ENCODE measurements at places on chromosomes 1 and 21.
A peak's percentile ranks its signal among the peaks of the same experiment; 100 is the strongest.

DNA sequence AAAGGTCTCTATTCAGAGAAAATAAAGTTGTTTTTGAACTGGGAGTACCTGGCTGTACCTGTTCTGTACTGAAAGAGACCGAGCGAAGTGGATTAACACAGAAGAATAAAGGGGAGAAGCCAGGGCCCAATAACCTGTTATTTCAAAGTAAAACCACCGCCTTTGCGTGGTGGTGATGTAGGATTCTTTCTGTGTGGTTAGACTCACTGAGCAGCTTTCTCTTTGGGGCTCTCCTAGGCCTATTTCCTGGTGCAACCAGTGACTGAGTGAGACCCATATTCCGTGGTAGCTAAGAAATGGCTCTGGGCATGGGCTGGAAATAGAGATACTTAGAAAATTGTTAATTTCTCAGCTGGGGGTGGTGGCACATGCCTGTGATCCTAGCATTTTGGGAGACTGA, 99.9 kb downstream of the XCL2 start:
- DNase-seq, result no peak

GRCh38 chr21:39675993-39676661, 63.4 kb downstream of the B3GALT5 start:
- no peak for DNase-seq

DNA sequence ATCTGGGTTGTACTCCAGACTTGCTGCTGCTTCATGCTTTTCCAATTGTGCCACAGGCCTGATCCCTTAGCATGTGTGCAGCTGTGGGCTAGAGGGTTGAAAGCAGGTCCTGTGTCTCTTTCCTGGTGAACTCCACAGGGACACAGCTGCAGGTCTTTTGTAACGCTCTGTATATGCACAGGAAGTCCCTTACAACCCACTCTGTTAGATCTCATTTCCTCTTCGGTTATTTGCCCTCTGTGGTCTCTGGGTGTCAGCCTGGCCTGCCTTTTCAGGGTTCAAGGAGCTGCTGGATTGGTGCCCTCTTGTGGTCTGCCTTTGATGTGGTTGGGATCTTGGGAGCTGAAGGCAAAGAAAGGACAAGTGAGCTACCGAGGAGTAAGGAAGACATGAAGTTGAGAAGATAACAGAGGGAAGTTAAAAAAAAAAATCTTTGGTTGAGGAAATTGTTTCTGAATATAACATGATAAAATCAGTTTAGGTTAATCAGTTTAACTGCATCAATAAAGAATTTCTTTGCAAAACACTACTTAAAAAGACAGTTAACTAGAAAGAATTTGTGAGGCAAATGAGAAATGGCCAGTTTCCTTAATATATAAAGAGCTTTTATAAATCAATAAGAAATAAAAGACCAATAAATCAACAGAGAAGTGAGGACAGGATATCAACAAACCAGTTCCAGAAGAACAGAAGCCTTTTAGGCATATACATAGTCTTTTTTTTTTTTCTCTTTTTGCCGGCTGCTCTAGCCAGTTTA, 44.1 kb downstream of the UCK2 start:
- peak; percentile 15 for DNase-seq

DNA sequence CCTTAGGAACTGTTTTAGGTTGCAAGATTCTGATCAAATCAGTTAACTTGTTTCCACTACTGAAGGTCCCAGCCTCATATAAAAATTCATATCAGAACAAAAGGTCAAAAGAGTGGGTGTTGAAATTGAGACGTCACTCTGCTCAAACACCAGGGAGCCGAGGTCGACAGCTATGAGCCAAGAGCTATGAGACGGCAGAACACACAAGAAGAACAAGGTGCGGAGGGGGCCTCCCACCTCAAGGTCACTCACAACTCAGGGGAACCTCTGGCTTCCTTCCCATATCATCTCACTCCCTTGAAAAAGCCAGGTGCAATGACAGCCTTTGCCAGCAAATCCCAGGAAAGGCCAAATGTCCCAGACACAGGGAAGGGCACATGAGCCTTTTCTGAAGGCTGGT, 749 bp downstream of the SEC16B start:
- no peak for DNase-seq

DNA sequence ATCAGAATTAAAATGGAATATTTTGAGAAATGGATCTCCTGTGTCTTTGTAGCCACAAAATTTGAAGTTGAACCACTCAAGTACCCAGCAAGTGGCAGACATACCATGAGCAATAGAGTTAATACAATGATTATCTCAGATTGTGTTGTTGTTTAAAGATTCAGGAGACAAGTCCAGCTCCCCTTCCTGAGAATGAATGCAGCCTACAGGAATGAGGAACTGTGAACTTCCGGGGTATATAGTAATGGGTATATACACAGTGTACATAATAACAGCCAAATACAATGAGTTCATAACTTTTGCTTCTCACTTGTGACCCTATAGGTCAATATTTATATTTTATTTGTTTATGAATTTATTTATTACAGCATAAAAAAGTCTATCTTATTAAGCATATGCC, 445.0 kb downstream of the SETD4 start:
- no peak for DNase-seq

GRCh38 chr1:99590578-99591209, 55.2 kb upstream of the PALMD start:
- no peak for DNase-seq

GRCh38 chr1:243513726-243514491, 258.1 kb downstream of the SDCCAG8 start:
- no peak for DNase-seq

- DNase-seq, result no peak
These were observed 101.1 kb downstream of the UBIAD1 start for GRCh38 chr1:11373895-11374747.

GRCh38 chr1:38571726-38572125, 287.8 kb downstream of the RRAGC start:
- no peak for DNase-seq

DNA sequence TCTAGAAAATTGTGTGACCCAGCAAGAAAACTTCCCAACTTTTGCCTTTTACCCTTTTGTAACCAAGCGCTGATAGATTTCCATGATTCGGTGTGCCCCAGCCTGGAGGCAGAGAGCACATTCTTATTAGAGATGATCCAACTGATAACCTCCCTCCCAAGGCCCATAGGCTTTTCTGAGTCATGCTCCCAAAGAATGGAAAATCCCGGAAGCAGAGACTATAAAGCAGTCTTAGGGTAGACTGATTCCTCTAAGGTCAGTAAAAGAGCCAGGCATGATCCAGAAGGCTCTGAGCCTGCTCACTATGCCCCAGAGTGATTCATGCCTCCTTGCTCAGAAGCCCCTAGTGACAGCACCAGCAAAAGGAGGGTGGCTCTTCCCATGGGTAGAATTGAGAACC, 4.3 kb downstream of the CAMK1G start:
- no peak for DNase-seq

DNA sequence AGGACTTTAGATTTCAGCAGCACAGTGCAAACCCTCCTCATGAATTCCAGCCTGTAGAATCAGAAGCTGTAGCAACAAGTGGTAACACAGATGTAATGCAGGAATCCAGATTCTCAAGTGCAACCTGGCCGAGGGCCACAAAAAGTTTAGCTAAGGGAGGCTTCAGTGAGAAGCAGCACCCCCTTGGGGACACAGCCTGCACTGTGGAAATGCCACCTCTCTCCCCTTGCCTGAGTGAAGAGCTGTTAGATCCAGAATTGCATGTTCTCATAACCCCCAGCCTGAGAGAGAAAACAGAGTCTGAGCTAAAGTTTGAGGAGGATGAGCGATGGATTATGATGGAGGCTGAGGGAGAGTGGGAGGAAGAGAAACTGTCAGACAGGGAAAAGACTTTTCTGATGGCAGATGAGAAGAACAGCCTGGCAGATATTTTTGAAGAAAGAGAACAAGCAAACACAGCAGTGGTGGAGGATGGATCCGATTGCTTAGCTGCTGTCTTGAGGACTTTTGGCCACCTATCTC, 80.5 kb upstream of the BMP8A start:
- peak; percentile 15 for DNase-seq

DNA sequence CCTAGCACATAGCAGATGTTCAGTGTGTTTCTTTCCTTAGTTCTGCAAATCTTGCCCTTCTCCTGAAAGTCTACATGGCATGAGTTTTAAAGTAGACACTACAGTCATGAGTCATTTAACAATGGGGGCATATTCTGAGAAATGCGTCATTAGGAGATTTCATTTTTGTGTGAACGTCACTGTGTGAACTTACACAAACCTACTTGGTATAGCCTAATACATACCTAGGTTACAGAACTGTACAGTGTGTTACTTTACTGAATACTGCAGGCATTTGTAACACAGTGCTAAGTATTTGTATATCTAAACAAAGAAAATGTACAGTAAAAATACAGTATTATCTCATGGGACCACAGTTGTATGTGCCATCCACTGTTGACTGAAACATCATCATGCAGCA, 10.0 kb downstream of the TTF2 start:
- DNase-seq, result no peak

- DNase-seq, result peak; percentile 47
These were observed 877 bp downstream of the IRF2BP2 start for GRCh38 chr1:234608911-234609690.

DNA sequence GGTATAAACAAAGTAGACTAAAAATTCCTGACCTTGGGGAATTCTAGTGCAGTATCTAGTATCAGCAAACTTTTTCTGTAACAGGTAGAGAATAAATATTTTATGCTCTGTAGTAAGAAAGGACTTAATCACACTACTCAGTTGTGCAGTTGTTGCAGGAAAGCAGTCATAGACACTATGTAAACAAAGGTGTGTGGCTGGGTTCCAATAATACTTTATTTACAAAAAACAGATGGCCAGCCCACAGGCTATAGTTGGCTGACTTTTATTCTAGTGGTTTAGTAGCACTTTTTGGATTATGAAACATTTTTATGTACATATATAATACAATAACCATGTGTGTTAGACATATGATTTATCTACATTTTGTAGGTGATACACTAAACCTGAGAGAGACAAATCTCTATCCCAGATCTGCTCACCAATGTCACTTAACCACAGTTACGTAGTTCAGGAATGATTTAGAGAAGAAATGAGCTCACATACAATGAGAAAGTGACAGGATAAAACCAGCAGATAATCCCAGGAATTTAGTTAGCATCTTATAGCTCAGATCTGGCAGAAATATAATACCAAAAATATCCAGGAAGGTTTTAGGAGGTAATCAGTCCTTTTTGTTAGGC, 56.1 kb downstream of the MIER1 start:
- DNase-seq, result no peak

DNA sequence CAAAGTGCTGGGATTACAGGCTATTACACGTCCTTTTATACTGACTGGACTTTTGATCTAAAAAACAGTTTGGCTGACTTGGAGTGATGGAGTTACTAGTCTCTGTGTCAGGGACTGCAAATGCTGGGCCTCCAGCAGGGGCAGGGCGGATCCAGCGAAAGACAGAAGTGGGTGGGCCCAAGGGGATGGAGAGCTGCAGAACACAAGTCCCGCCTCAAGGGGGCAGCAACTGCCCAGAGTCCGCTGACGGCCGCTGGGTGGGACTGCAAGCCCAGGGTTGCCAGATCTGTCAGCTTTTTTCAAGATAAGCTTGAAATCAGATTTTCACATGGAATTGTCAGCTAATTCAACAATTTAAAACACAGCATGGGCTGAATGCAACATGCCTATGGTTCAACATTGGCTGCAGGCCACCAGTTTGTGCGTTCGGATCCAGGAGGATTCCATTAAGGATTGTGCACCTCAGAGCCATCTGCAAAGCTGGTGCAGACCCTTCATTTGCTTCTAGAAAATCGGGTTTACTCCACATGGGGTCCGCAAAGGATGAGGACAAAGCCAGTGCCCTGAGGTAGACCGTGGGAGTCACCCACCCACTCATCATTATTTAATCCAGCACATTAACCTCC, 10.7 kb downstream of the STMN1 start:
- peak; percentile 82 for DNase-seq

DNA sequence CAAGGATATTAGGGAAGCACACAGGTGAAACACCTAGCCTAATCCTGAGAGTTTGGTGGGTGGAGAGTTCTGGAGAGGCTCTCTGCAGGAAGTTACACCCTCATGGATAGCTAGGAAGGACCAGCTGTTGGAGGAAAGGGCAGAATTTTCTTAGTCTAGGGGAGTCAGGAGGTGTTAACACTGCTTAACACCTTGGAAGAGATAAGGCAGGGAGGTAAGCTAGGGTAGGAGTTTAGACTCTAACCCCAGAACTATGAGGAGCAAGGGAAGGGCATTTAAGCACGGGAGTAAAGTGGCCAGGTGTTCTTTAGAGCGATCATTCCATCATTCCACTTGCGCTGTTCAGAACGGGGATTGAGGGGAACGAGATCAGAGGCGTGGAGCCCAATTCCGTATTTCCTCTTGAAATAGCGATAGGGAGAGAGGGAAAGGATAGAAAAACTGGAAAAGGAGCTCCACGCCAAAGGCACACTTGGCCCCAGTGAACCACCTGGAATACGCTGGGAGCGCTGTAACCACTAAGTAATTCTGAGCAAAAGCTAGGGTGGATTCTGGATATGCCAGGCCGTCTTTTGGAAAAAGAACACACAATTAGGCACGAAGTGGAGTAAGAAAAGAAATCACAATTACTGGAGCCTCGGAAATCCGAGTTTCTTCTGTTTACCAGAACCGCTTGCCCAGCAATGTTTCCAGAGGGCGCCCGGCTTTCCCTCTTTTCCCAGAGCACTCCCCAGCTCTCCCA, 1.5 kb upstream of the GPR137B start:
- no peak for DNase-seq

DNA sequence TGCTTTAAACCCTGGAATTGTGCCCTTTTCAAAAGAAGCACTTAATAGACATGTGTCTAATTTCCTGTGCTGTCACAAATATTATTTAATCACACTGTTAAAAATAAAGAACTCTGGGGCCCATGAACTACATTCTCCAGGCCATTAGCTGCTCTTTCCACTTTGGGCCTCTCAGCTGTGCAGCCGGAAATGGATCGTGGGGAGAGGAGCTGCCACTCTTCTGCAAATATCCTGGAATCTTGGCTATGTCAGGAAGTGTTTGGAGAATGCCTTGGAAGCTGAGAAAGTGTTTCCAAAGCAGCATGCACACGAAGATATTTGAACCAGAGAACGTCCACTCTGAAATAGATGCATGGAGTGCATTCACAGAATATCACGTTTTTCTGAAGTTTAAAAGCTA, 27.5 kb upstream of the VPS26C start:
- no peak for DNase-seq

DNA sequence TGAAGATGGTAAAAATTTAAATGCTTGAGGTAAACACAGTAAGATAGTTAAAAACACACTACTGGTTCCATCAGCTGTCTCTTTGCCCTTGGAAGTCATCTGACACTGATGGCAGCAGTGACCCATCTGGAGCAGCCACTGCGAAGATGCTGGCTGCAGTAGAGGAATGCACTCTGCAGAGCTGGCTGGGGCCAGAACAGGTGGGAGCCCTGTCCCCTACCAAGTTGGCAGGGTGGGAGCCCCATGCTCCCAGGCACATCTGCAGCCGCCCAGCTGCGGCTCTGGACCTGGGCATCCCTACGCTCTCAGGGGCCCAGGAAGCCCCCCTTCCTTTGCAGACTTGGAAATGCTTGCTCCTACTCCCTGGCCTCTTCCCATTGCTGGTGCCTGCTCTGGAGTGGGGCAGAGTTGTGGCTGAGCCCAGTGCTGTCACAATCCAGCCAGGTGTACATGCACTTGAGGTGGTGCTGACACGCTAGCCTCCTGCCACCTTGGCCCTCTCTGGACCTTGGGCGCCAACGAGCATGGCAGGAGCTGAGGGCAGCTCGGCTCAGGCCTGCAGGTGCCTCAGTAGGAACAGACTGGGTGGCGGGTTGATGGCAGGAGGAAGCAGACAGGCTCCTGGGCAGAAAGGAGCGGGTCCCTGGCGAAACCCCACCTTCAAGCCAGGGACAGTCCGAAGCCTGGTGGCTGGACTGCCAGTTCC, 227.0 kb downstream of the FGGY start:
- no peak for DNase-seq

All from stimulated activated CD8-positive, alpha-beta memory T cell treated with anti-CD3 and anti-CD28 coated beads, Interleukin-7, amount 100 ng/mL, for 1 hour (primary cell).